ENCODE measurements at places on chromosomes 2 and 18.
A peak's percentile ranks its signal among the peaks of the same experiment; 100 is the strongest.

DNA sequence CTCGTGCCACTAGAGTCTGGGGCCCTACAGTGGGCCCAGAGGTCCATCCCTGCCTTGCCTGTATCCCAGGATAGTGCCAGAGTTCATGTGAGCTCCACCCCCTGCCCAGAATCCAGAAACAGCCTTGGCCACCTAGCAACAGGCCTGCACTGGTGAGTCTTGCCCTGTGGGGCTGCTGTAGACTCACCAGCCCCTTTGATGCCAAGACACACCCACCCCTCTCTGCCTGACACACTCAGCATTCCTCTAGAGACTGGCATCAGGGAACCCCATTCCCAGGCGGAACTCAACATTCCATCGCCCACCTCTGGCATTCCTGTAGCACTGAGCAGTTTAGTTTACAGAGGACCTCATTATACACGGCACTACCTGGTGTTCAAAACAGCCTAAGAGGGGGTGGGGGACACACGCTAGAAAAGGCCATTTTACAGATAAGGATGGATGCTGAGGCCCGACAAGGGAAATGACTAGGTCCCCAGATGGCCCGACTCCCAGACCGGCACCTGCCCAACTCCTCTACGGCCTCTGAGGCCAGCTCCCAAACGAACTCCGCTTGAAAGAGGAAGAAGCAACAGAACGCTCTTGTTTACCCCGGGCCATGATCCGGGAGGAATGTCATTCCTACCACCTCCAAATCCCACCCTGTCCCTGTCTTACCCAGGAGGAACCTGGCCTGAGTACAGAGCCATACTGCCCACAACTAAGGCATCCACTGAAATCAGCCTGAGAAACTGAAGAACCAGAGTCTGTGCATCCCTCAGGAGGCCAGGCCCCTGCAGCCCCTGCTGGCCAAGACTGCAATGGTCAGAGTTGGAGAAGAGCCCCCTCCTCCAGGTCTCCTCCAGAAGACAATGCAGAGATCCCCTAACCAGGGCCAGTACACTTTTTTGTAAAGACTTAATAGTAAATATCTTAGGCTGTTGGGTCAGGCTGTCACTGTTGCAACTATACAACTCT is 180.2 kb downstream of the TNS1 start:
- no peak for DNase-seq

- DNase-seq, result peak; percentile 35
Measured at GRCh38 chr2:201261471-201261870, 1.1 kb downstream of the CASP8 start.

GRCh38 chr2:52862801-52863200 is 904.8 kb upstream of the CHAC2 start:
- no peak for DNase-seq

- no peak for DNase-seq
Measured at GRCh38 chr18:25786758-25787157, 303.7 kb downstream of the SS18 start.

DNA sequence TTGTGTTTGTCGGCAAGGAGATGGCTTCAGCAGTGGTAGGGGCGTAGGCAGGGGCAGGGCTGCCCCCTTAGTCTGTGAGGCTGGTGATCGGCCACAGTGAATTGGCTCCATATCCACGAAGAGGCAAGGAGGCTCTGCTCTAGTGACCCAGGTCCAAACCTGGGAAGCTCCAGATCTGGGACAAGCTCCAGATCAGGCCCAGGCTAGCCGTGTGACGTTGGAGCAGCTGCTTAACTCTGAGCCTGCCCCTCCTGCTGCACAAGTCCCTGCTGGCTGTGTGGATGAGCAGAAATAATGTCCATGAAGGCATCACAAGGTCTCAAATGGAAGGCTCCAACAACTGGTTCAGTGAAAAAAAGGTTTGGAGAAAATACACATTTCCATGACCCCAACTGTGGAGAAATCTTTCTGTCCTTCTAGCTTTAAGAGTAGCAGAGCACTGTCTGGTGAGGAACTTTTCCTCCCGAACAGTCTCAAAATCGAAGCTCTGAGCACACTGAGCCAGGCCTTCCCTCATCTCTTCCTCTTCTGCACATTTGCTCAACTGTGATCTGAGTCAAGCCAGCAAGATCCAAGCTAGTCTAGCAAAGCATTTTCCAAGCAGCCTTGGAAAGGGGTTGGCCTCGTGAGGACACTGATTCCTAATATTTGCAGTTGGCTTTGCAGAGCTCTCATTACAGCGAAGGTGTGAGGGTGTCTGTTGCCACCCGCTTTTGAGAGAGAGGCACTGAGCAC is 67.0 kb upstream of the TCF7L1 start:
- DNase-seq, result no peak

GRCh38 chr2:77590298-77590917 is 68.2 kb upstream of the LRRTM4 start:
- no peak for DNase-seq

DNA sequence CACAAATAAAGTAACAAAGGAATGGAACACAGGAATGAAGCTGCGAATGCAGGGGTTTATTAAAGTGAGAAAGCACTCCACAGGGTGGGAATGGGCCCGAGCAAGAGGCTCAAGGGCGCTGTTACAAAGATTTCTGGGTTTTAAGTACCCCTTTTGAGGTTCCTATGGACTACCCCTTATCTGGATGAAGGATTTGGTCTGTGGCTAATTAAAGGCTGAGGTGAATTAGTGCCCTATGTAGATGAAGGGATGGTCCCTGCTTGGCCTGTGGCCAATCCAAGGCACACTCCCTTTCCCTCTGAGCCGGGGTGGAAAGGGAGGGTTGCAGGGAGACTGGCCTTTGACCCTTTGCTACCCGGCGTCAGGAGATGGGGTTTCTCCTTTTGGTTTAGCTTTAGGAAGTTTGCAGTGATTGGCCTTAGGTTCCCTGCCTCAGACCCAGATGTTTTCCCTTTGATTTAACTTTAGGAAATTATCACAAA is 47.5 kb upstream of the CNGA3 start:
- no peak for DNase-seq

GRCh38 chr18:74725690-74726089 is 128.0 kb downstream of the ZNF407 start:
- no peak for DNase-seq

DNA sequence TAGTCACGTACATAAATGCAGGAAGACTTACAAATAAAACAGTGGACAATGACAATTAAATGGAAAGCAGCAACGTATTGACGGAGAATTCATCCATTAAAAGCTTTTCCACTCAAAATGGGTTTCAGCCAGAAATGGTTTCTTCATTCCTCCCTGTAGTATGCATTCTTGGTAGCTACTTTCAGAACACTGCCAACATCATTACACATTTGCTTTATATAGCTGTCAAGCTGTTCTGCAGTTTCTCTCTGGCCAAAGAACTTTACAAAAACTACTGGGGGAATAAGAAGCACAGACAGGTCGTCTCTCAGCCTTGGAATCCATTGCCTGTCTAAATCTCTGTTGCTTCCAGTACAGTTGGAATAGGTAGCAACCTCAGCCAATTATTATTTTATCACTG is 84.1 kb upstream of the NCKAP5 start:
- no peak for DNase-seq

- DNase-seq, result no peak
Measured at GRCh38 chr2:40546439-40547191, 94.7 kb upstream of the SLC8A1 start.

DNA sequence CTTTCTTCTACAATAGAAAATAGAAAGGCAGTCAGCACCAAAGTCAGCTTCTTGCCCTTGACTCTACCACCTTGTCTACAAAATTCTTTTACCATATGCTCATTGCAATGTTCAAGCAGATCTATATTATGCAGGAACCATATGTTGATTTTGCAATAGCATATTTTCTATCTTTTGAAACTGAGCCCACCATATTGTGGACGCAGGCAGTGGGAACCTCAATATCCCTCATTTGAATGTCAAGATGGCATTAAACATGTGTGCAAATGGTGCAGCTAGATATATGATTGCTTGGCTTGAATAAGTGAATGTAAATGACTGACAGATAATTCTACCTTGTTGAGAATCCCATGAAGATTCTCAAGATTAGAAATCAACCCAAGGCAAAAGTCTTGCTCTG is 412.7 kb upstream of the FSHR start:
- DNase-seq, result no peak

DNA sequence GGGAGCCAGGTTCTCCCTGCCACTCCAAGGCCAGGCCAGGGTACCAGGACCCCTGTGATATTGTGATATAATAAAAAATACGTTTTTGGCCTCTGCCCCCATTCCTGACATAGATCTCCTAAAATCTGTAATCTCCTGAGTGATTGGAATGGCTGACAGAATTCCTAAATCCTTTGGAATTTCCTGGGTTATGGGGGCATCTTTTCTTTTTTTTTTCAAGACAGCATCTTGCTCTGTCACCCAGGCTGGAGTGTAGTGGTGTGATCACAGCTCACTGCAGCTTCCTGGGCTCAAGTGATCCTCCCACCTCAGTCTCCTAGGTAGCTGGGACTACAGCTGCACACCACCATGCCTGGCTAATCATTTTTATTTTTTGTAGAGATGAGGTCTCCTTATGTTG is 26.2 kb upstream of the TUBB6 start:
- DNase-seq, result no peak

DNA sequence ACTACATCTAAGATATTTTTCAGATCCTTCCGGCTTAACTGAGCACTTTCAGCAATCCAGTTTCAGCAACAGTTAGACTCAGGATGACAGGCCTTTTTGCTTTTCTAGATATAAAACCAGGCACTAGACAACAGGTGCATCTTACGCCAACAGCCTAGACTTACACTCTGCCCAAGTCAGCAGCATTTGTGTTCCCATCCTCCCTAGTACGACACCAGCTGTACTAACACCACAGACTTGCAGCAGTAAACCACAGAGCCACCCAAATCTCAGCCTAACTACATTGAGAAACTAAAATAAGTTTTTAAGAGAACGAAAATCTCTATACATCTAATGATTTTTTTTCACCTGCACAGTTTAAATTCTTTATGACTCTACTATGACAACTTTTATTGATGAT is 89.9 kb upstream of the DNMT3A start:
- no peak for DNase-seq

GRCh38 chr18:53947092-53947640 is 277.3 kb downstream of the MBD2 start:
- no peak for DNase-seq

DNA sequence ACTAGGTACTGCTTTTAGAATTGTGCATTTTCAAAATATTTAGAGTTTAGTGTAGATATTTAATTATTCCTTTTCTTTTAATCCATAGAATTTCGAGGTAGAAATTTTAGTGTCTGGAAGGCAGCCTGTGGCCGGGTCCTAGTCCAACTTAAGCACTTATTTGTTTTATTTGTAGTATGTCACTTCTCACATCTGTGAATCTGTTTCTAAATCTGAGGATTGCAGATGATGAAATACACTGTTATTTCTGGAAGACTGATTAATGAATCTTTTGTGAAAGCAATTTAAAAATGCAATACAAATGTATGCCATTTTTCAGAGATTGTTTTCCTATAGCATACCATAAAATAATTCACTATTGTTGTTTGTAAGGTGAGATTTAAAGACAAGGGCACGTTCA is 483.9 kb upstream of the TRIB2 start:
- no peak for DNase-seq

- DNase-seq, result no peak
Measured at GRCh38 chr18:49061991-49062831, 111.4 kb upstream of the SMAD7 start.

- no peak for DNase-seq
Measured at GRCh38 chr2:186093174-186093573, 354.6 kb downstream of the FSIP2 start.

- no peak for DNase-seq
Measured at GRCh38 chr2:230865766-230866755, 1.3 kb downstream of the ITM2C start.

DNA sequence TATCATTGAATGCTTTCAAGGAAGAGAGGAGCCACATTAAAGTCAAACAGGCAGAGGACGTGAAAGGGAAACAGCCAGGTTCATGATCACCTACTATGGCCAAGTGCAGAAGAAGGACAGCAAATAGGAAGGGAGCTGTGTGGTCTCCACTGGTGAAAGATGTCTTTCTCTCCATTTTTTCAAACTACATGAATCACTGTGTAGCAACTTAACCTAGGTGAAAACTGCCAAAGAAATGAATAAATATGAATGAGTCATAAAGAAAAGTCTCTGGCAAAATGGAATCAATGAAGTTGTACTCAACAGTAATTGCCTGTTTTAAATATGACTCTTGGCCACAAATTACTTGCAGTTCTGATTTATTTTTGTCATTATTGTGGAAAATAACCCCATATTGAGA is 452.6 kb upstream of the PKDCC start:
- no peak for DNase-seq

- DNase-seq, result no peak
Measured at GRCh38 chr2:214674278-214674677, 135.2 kb downstream of the BARD1 start.

GRCh38 chr2:199770716-199771115 is 80.3 kb downstream of the FTCDNL1 start:
- DNase-seq, result no peak

DNA sequence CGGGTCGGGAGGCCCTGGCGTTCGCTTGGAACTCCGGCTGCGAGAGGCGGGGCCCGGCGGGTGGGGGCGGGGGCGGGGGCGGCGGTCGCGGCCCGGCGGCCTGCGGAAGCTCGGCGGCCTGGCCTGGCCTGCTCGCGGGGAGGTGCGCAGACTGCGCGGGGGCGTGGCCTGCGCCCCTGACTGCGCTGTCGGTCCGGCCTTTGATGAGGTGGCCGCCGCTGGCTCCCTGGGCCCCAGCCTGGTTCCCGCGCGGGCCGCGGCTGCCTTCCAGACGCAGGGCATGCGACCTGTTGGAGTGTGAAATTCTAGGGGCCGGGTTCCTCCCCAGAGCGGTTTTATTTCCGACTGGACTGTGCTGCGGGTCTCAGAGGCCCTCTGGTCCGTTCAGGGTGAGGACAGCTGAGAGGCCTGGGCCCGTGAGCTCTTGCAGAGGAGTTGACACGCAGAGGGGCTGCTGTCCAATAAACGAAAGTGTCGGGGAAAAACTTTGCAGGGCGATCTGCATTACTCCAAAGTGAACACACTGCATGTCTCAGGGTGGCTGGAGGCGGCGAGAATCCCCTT is 629 bp downstream of the NRBP1 start:
- DNase-seq, result peak; percentile 76

All from stimulated activated CD8-positive, alpha-beta memory T cell treated with anti-CD3 and anti-CD28 coated beads, Interleukin-2, amount 100 ng/mL, for 48 hours (primary cell).